Heart left ventricle (tissue), 16 donors: ENCODE measurements at places on chromosomes 1 and 21. TPM values are rescaled to one million over a fixed set of nuclear protein-coding genes. Genes with fewer than 3 reads are reported as not detected.

ERICH3 gene
- total RNA-seq, result not detected

DNA sequence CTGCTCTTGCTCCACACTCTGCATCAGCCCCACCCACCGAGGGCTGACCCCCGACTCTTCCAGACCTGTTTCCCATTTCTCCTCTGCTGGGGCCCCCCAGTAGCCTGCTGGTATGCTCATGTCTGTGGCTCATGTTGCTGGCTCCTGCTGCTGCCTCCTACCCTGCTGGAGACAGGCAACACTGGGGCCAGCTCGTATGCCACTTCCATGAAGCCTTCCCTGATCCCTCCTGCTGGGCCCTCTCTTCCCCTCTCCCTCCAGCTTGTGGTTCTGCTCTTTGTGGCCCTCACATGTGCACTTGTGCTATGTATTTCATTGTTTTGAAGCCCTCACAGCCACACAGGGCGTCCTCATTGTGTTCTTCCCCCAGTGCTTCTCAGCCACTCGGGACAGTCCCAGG, 40.5 kb downstream of the CNN3 start:
- DNase-seq, result no peak

DNA sequence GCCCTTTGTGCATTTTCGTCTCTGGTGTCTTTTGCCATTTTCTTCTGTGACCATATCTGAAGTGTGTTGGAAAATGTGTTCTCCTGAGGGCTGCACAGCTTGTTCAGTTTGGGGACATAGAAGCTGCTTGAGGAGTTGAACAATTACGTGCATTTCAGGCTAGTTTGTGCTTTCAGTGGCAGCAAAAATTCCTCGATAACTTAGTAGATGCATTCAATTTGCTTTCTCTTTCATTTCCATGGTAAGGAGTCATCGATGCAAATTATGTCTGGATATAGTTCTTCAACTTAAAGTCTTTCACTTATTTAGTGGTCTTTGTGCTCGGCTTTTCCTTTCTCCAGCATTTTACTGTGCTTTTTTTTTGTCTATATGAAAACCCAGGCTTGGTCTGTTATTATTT, 441.5 kb downstream of the PLA2G4A start:
- no peak for DNase-seq

OR2L2 gene
- total RNA-seq, result not detected

GRCh38 chr1:18182398-18183160, 75.0 kb downstream of the IGSF21 start:
- peak; percentile 63 for DNase-seq
